CD4-positive, alpha-beta T cell treated with Interleukin-17A for 1 hour (primary cell): ENCODE measurements at places on chromosomes 2 and 18.

DNA sequence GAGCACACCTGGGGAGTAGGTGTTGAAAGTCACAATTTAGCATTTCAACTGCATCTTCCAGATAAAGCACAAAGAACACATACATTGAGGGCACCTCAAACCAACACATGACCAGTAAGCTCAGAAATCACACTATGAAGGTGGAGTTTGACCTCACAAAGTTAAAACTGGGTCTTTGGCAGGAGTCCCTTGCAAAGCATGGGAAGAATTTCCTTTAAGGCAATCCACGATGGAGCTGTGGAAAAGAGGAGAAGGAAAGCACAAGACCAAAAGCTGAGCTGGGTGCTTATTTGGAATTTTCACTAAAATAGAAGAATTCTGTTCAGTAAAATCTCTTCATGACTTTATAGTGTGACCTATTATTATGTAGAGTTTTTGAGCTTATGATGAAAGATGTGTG is 212.9 kb upstream of the APCDD1 start:
- no peak for DNase-seq

DNA sequence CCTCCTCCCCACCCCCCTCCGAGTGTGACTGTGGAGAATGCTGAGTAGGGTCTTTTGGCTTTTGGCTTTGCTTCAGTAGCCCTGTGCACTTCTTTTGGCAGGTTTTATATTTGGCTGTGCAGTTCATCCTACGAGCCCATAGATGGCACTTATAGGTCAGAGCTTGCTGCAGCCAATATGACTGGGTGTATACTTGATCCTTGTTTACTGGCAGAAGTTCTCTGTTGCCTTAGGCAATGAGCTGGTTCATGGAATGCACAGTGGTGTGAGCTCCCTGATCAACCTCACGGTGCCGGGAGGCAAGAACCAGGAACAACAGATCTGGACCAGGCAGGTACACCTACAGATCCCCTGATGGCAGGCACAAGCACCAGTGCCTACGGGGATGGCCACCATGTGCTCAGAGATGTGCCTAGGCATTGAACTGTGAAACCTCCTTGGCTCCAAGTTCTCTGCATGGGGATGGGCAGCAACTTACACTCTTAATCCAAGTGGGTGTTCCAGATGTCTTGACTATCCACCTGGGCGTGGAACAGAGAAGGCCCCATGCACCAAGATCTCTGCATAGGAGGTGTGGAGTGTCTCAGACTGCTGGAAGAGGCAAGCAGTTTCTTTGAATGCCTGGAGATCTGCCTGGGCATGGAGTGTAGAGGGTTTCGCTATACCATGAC is 190.4 kb downstream of the KIAA1328 start:
- DNase-seq = no peak

DNA sequence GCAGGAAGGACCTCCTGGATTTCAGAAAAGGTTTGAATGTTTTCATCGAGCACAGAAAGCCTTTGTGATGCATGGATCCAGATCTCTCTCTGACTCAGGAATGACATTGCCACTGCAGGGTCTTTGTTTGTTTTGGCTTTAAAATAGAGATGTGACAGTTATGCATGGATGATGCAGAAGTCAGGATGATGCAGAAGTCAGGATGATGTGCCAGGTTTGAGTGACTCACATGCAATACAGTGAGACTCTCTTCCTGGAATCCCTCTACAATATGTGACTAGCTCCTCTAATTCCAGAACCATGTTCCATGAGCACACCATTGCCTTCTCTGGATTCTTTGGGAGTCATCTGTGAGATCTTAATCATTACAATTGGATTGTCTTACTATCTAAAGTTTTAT is 177.9 kb upstream of the RAB6C start:
- DNase-seq = no peak

DNA sequence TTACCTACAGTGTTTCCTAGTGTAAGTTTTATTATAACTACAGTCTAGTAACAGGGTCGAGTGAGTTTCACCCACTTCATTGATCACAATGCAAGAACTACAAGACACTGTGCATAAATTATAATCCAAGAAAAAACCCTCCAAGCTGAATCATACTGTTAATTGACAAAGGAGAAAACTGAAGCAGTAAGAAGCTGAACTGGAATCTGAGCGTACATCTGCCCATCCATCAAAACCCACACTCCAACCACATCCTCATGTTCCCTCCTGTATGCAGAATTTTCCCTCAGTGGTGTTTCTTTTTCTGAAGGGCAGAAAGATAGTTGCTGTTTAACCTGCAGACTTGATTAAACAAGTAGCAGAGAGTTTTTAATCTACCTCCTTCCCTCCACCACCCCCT is 49.5 kb upstream of the KIDINS220 start:
- DNase-seq = no peak

GRCh38 chr2:80548469-80548868 is 243.9 kb upstream of the LRRTM1 start:
- no peak for DNase-seq

- peak; percentile 66 for DNase-seq
Observed at GRCh38 chr2:181143790-181144300, 163.4 kb downstream of the UBE2E3 start.

- no peak for DNase-seq
Observed at GRCh38 chr2:128684523-128684922, 365.9 kb upstream of the HS6ST1 start.

DNA sequence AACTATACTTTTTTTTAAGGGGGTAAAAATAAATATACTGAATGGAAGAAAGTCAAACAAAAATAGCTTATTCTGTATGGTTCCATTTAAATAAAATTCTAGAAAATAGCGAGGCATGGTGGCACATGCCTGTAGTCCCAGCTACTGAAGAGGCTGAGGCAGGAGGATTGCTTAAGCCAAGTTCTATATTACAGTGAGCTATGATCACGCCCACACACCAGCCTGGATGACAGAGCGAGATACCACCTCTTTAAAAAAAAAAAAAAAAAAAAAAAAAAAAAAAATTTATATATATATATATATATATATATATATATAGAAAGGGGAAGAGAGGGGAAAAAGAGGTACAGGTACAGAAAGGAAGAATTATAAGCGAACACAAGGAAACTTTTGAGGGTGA is 77.7 kb downstream of the MEMO1 start:
- no peak for DNase-seq

DNA sequence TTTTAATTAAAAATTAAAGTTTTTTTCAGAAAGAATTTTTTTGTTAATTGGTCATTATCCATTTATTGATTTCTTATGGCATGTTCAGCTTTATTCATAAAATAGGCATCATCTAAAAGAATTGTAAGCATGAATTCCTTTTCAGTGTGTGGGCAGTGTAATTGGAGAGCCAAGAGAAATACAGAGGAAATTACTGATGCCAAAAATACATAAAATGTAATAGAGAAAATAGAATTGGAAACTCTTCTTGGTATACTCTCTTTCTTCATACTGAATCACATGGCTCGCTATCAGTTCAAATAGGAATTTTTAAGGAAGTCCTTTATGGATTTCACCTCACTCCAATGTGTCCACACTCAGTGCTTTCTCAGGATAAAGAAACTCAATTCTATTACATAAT is 663.6 kb upstream of the NRXN1 start:
- no peak for DNase-seq

- DNase-seq = no peak
Observed at GRCh38 chr2:69242651-69243051, 144.4 kb downstream of the GFPT1 start.

- no peak for DNase-seq
Observed at GRCh38 chr2:75466708-75467311, 93.9 kb downstream of the EVA1A start.

DNA sequence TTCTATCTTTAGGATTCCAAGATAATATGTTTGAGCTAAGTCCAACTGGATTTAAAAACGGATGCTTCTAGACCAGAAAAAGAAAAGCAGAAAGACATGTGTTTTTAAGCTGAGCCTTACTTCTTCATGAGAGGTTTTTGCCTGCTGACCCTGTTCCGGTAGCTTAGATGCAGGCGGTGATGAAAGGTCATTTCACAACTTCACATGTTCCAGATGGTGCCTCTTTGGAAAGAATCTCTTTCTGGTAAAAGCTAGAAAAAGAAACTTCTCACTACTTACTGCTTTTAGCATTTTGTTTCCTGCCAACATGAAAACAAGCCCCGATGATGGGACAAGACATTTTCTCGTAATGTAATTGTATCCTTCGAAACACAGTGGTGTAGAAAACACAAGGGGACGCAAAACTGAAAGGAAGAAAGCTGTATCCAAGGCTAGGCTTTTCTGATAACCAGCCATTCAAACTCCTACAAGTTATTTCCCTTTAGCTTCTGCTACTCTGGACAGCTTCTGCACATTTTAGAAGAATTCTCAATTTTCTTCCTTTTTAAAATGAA is 407.3 kb upstream of the LYPD1 start:
- DNase-seq = no peak

DNA sequence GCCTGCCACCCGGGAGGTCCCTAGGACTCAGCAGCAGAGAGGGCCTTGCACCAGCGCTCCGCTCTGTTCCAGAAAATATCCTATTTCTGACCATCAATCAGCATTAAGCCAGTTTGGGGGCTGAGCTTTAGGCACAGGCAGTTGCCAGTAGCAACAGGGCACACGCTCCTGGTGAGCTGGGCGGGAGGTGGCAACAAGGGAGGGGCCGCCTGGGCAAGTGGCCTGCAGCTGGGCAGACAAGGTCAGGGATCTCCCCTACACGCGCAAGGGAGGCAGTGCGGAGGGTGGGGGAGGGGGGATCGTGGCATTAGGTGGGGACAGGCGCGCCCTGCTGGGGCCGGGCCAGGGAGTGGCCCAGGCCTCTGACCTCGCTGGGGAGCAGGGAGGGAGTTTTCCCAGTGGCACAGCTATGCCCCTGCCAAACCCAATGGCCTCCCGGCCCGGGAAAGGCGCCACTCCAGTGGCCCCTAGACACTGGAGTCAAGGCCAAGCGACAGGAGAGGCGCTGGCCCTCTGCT is 302.8 kb downstream of the NCKAP5 start:
- DNase-seq = no peak

- no peak for DNase-seq
Observed at GRCh38 chr2:45688479-45689298, 37.2 kb downstream of the PRKCE start.

DNA sequence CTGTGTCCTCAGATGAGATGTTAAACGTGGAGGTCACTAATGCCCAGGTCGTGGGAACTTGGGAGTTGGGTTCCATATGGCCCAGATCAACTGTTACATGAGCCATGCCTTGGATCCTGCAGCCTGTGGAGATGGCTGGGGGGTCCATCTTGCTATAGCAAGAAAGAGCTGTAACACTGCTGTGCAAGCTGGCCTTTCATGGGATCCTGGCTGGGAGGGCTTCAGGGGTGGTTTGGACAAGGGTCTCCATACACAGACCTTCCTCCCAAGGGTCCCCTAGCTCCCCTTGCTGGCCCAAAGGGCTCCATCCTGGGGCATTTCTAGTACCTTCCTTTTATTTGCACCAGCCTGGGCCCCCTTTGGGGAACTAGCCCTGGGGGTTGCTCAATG is 337.7 kb downstream of the DYSF start:
- no peak for DNase-seq

DNA sequence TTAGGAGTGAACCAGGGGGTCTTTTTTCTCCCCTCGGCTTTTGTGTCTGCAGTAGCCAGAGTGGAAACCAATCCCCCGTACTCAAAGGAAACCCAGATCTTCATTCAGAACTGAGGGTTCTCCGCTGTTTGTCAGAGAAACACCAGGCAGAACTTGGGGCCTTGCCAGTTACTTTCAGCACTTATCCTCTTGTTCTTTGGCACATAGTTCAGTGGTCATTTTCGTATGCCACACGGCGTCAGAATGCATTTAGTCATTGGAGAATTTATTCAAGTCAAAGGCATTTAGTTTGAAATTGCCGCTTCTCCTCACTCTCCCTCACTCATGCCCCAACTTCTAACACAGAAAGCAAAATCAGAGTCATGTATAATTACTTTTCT is 102.9 kb downstream of the CABLES1 start:
- DNase-seq = no peak

GRCh38 chr2:29025711-29026110 is 44.6 kb downstream of the TOGARAM2 start:
- DNase-seq = no peak

DNA sequence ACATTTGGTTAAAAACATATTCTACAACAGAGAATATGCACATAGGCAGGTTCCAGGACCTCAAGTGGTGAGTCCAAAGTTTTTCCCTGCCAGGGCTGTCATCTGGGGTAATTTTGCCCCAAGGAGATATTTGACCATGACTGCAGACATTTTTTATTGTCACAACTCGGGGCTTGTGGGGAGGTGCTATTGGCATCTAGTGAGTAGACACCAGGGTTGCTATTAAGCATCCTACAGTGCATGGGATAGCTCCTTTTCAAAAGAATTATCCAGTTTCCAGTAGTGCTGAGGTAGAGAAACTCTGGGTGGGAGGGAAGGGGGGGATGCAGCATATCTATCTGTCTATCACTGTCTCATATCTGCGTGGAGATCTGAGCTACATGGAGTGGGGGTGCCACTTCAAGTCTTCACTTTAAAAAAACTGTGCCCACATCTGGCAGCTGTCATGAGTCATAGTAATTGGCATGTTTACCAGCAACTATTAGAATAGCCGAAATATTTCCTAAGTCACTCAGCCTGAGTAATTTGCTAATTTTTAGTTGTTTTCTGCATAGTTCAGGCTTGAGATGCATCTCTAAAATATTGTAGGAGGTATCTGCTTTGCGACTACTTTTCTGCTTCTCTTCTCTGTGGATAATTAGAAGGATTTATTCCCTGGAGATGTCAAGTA is 254.0 kb upstream of the RBMS1 start:
- no peak for DNase-seq

DNA sequence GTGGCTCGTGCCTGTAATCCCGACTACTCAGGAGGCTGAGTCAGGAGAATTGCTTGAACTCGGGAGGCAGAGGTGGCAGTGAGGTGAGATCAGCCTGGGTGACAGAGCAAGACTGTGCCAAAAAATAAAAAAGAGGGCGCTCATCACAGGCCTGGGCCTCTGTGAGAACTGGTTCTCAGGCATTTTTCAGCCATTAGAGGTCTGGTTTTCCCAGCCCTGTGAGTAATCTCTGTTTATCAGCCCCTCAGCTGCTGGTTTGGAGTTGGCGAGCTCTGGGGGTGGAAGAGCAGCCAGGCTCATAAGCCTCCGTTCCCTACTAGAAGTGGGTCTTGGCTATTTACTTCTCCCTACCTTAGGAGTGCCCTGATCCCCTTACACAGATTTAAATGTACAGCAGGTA is 53.1 kb downstream of the CHRNA1 start:
- DNase-seq = no peak

DNA sequence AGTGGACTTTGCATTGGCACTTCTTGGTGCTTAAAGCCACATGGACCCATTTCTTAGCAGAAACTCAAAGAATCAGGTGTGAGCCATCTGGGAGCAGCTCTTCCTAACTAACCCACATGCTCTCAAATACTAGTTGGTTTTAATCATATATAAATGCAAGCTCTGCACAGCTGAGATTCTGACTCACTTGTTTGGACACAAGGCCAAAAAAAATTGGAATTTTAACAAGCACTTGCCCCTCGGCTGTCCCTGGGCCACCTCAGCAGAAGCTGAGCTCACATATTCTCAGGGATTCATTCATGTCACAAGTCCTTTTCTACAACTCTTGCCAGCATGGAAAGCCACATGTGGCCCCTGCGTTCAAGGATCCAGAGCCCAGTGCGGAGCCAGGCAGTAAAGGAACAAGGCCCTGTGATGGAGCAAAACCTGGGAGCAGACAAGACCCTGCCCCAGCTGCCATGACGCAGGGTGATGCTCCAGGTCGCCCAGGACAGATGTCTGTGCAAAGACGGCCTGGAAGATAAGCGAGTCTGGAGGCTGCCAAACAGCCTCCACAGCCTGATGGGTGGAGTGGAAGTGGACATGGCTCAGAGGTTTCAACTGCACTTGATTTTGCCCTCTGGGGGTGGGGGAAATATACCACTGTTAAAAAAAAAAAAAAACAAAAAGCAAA is 266.5 kb downstream of the EIPR1 start:
- DNase-seq = no peak
